ENCODE measurements at places on chromosomes 2 and 18.
A peak's percentile ranks its signal among the peaks of the same experiment; 100 is the strongest.

DNA sequence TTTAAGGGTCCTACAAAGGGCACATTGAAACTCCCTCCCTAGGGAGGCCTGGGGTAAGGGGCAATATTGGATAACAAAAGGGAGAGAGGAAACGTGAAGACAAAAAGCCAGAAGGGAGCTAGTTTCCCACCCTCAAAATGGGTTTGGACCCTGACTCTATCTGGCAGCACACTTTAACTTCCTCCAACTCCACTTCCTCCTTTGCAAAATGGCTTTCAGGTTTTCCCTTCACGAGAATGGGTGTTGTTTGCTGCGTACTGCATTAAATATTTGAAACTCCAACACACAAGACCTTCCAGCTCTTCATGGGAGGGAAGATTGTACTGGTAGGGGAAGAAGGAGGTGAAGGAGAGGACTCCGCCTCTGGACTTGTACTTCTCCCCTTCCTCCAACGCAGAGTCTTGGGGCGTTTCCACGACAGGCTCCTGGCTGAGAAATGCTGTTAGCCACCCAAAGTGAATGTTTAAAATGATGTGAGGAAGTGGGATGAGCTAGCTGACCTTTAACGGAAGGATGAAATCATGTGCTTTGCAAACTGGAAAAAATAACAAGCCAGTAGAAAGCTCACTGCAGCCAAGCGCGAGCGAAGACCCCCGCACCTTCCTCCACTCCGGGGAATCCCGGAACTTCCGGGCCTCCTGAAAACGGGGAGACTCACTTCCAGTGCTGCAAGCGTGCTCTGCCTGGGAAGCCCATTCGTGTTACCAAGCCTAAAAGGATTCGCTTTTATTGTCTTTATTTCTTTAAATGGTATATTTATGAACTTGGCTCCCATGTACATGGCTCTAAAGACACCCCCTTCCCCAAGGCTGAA is 85.6 kb downstream of the VIT start:
- no peak for DNase-seq

- DNase-seq: no peak
Observed at GRCh38 chr2:133885847-133886246, 317.6 kb upstream of the NCKAP5 start.

GRCh38 chr18:9429662-9429993 is 45.7 kb upstream of the RALBP1 start:
- no peak for DNase-seq

- no peak for DNase-seq
Observed at GRCh38 chr2:164754157-164755093, 87.2 kb downstream of the COBLL1 start.

GRCh38 chr2:233853353-233853752 is 982 bp downstream of the HJURP start:
- DNase-seq: no peak

DNA sequence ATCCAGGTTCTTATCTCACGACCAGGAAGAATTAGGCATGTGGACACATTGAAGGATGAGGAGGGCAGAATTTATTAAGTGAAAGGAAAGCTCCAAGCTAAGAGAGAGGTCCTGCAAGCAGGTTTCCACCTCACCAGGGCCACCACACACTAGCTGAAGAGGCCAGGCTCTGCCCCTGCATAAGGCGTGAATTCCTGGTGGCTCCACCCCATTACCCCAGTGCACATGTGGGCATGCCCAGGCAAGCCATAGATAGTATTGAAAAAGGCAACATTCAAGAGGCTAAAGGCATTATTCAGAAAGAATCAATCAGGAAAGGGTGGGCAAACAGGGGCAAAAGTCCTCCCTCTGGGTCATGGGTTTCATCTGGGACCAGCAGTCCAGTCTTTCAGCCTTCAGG is 30.9 kb upstream of the GRP start:
- no peak for DNase-seq

- DNase-seq: no peak
Observed at GRCh38 chr18:49170925-49171505, 220.2 kb upstream of the SMAD7 start.

GRCh38 chr2:240567872-240568677 is at the start of gene RNPEPL1:
Gene RNPEPL1 (plus strand): TSS chr2:240568484. CDS start chr2:240568587, 103 bp downstream.
- DNase-seq: peak; percentile 69

- DNase-seq: no peak
Observed at GRCh38 chr18:24494586-24494985, 34.1 kb downstream of the HRH4 start.

DNA sequence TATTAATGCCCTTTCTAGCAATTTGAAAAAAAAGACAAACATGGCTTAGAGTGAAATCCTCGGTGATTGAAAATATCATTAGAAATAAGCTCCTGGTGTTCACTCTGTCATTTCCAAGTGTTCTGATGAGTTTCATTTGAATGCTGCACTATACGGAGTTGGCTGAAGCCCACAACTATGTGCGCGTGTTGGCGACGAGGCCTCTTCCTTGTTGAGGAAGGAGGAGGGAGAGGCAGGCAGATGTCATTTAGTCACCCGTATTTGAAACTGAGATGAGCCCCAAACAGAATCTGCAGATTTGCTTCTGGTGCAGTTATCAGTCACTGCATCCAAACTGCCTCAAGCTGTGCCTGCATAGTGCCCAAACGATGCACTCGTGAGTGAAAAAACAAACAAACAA is 23.5 kb upstream of the SKOR2 start:
- DNase-seq: no peak

- DNase-seq: no peak
Observed at GRCh38 chr18:31098878-31099277, 3.3 kb downstream of the DSC2 start.

DNA sequence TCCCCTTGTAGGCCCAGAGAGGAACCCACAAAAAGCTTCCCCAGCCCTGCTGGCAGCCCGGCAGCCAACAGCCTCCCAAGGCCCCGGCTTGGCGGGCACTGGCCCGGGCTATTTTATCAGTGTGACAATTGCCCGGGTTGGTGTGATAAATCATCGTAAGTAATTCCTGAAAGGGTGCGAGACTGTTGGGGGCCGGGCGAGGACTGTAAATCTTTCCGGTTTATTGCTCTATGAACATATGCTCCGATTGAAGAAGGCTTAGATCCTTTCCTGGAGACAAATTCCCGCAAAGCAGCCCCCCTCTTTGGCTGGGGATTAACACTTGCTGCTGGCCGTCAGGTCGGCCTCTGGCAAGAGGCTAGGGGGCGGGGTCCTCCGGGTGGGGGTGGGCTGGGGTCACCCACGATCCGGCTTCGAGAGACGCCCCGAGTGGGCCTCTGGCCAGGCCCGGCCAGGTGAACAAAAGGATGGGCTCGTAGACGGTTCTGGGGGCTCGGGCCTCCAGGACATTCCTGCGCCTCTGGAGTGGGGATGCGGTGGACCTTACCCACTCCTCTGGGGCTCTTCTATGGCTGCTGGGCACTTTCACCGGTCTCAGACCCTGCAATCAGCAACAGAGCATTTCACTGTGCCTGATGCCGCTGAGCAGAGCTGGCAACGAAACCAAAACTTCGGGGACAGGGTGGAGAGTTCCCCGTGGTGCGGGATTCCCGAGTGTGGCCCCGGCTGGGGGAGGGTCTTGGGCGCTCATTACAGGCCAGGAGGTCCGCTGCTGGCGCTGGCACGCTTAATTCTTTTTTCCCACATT is 2.0 kb downstream of the HOXD3 start:
- no peak for DNase-seq

DNA sequence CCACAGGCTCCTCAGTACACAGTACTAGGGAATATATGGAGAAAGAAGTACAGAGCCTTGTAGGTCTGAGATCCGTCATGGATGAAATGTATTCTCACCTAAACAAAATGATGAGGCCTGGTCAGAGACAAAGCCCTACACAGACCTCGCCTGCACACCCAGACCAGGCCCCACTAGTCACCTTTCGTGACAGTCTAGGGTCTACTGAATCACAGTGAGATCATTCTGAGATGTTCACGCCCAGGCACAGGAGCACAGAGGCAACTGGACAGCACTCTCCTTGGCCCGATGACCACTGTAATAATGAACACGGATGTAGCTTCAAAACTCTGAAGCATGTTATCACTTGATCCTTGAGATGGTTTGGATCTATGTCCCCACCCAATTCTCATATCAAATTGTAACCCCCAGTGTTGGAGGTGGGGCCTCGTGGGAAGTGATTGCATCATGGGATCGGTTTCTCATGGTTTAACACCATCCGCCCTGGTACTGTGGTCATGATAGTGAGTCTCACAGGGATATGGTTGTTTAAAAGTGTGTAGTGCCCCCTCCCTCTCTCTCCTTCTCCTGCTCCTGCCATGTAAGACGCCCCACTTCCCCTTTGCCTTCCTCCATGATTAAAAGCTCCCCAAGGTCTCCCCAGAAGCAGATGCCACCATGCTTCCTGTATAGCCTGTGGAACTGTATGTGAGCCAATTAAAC is 15.1 kb downstream of the DOCK10 start:
- no peak for DNase-seq

DNA sequence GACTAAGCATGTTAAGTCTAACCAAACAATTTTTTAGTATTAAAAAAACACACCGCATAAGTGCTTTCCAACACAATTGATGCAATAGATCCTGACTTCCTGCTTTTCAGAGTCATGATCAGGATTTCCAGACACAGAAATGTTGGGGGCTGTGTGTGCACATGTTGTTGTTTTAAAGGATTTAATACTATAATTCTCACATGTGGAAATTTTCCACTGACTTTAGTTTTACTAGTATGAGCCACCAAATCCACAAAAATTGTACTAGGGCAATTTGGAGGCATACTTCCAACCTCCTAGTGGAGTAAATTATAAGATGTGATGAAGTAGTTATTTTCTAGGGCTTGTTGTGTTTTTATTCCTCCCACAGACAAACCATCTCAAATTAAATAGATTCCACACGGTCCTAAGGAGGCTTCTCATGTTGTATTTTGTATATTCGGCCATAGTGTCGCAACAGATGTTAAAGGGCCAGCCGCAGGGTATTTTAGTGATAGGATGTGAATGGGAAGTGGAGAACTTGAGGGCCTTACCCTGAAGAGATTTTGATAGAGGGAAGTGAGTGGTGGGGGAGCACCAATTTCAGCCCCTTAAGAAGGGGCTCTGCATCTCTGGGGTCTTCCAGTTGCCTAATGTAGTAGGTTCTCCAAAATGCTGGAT is 108.9 kb upstream of the KLF7 start:
- DNase-seq: no peak

- DNase-seq: no peak
Observed at GRCh38 chr2:38092196-38092902, 16.4 kb upstream of the CYP1B1 start.

DNA sequence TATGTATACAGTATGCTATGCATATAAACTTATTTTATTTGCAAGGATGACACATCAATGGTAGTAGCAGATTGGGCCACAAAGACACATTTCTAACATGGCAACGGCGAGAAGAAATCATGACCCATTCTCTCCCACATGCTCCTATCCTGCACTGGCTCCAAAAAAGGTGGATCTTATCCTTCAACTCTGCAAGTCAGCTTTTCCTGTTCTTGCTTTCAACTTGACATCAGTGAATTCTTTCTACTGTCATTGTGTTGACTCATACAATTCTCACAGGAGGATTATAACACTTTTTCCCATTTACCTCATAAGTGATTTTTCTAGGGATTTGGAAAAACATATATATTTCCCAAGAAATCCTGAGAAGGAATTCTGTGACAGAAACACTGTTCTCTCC is 53.1 kb downstream of the ACVR1 start:
- DNase-seq: no peak

- DNase-seq: no peak
Observed at GRCh38 chr18:11482271-11482670, 127.1 kb upstream of the SLC35G4 start.

DNA sequence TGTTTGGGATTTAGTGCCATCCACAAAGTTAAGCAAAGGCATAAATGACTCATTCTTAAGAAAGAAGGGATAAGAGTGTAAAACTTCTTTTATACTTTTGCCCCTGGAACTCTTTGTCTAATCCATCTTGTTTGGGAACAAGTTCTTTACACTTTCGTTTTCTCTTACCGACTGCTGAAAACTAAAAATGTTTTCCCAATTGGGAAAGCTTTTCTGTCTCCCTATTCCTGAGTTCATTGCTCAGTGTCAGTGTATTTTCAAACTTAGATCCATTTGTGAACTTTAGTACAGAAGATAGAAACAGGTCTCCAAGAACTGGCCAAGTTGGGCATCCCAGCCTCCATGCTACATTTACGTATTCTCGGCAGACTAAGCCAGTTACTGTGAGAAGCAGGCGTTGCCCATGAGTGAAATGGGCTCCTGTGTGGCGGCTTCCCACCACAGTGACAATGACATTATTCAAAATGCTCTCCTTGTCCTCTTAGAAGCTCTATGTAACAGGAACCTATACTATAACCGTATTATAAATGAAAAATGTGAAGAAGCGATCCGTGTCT is 51.7 kb downstream of the TGOLN2 start:
- no peak for DNase-seq

GRCh38 chr2:19900931-19901441 is 797 bp downstream of the TTC32 start:
- no peak for DNase-seq

DNA sequence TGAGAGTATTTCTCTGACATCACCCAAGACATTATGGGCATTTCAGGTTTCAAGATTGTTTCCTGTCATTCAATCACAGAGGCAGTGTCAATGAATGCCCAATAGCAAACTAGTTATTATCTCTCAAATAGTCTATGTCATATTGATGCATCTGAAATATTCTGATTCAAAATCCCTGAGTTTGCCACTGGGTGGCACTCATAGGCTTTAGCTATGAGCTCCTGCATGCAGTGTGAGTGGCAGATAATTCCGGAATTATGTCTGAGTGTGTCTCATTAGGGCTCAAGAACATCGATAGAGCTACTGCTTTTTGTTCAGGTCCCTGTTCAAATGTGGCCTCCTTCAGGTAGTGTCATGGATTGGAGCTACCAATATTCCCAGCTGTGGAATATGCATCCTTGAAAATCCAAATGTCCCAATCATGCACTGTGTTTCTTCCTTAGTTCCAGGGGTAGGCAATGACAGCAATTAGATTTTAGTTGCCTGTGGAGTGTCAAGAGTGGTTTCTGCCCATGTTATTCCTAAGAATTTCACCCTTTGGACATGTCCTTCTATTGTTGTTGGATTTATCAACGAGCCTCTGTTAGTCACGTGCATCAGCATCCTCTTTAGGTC is 7.8 kb upstream of the OR6B3 start:
- peak; percentile 41 for DNase-seq

DNA sequence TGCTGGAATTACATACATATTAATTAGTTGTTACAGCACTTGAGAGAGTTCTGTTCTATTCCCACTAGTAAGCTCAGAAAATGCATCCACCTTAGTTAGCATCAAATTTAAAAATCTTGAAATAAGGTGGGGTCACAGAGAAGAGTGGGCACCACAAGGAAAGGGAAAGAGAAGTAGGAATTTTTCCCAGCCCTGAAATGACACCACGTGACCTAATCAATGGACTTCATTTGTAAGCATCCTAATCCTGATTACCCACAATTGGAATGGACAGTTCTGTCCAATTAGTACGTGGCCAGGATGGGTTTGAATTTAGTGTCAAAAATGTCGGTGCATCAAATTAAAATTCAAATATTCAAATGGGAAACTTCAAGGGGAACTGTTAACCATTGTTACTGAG is 186.8 kb downstream of the FIGN start:
- DNase-seq: no peak

DNA sequence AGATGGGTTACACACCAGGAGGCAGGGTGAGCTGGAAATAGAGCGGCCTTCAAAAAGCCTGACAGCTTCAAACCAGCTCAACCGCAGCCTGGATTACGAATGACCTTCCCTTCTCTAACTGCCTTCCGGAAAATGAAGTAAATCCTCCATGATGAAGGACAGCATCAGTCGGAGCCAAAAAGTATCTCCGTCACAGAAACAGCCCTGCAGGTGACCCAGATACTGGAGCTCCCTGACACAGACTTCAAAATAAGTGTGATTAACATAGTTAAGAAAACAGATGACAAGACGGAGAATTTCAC is 10.3 kb upstream of the CIB4 start:
- DNase-seq: no peak

All from CD8-positive, alpha-beta memory T cell (primary cell).